RKO (cell line): ENCODE measurements at places on chromosomes 5 and 9.

GRCh38 chr9:133492061-133493021, 13.4 kb upstream of the SLC2A6 start:
- no peak for DNase-seq

- no peak for DNase-seq
Observed at GRCh38 chr5:132484391-132484725, 6.2 kb downstream of the IRF1 start.

GRCh38 chr9:14031060-14031414, 282.9 kb downstream of the NFIB start:
- no peak for DNase-seq

DNA sequence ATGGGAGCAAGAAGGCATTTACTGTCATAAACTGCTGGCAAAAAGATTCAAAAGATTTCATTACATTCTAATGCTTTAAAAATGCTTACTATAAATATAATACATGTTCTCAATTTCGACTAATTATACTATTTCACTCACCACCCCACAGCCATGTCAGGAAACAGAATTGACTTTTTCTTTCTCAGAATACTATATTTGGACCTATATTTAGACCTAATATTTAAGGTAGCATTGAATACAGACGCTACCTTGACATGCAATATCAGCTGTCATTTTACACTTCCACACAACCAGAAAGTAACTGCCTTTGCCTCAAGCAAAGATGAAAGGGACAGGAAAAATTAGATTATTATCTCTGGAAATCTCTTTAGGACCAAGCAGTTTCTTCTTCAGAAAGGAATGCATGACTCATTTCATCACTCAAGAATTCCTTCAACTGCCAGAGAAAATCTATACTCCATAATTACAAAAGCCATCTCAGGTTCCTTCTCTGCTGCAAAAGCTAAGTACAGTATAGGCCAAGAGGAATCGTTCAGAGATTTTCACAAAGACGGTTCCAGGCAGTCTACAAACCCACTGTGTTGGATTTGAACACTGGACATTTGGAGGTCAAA, 11.8 kb upstream of the UBE2QL1 start:
- DNase-seq = no peak

DNA sequence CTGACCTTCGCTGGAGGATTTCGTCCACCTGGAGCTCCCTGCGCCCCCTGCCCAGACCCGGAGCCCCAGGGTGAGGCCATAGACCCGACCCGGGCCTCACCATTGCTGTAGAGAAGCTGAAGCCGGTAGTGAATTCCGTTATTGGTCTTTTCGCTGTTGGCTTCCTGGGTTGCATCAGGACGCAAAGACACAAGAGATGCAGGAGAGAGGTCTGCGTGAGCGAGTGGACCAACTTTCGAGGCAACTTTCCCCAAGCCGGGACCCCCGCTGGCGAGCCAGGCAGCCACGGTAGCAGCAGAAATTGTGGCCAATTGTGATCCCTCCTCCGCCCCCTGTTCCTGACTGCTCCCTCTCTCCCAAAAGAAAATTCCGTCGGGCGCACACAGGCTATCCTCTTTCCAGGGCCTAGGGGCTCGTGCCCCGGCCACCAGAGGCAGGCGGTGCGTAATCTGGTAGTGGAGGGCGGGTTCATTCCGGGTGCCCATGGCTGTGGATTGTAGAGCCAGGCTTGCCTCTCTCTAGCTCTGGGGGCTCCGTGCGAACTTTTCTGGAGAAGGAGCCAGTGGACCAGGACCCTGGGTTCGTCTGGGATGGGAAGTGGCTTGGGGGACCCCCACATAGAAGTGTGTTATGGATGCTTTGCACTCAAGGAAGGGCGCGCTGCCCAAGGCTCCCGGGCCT, 3.3 kb downstream of the EBF1 start:
- DNase-seq = no peak

DNA sequence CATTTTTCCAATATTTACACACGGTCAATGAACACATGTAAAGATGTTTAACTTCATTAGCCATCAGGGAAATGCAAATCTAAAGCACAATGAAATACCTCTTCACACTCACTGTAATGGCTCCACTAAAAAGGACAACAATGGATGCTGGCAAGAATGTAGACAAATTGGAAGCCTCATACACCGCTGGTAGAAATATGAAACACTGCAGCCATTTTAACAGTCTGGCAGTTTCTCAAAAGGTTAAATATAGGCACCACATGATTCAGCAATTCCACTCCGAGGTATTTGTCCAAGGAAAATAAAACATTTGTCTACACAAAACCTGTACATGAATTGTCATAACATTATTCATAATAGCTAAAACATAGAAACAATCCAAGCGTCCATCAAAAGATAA, 20.0 kb downstream of the RNF145 start:
- DNase-seq = no peak

DNA sequence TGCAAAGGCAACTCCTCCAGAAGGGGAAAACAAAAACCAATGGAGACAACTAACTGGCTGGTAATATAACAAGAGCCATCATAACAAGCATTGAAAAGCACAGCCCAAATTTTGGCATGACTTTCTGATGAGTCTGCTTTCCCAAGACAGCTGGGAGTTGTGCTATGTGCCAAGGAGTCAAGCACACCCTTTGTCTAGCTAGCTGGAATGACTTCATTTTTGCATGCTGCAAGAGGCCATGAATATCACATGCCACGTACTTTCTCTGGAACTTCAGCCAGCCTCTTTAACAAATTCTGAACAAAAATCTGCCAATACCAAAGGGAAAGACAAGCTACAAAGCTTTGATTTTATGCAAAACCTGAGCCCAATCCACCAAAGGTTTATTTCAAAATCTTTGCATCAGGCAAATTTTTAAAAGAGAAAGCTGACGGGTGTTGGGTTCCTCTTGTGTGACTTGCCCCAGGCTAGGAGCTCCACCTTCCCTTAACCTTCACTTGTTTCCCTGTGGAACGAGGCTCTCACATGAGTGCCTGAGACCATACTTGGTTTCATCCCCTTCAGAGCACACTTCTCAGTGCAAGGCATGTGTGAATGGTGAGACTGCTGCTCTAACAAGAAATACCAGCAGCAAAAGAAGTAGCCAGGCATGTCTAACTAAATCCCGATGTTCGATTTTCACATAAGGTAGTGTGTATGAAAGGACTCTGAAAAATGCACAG, 47.3 kb downstream of the S1PR3 start:
- peak; percentile 16 for DNase-seq

DNA sequence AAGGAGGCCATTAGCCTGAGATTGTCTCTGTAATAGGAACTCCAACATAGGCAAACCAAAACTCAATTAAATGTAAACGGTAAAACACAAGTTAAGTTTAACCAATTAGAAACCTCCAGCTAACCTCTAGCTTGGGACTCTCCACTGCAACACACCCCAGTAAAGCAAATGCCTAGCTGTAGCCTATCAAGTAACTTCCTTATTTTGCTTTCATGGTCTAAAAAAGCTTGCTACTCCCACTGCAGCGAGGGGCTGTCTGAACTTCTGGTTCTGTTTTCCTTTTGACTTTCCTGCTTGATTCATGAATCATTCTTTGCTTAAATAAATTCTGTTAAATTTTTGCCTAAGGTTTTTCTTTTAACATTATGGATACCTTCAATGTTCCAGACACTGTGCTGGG, 24.4 kb upstream of the C5orf46 start:
- no peak for DNase-seq

DNA sequence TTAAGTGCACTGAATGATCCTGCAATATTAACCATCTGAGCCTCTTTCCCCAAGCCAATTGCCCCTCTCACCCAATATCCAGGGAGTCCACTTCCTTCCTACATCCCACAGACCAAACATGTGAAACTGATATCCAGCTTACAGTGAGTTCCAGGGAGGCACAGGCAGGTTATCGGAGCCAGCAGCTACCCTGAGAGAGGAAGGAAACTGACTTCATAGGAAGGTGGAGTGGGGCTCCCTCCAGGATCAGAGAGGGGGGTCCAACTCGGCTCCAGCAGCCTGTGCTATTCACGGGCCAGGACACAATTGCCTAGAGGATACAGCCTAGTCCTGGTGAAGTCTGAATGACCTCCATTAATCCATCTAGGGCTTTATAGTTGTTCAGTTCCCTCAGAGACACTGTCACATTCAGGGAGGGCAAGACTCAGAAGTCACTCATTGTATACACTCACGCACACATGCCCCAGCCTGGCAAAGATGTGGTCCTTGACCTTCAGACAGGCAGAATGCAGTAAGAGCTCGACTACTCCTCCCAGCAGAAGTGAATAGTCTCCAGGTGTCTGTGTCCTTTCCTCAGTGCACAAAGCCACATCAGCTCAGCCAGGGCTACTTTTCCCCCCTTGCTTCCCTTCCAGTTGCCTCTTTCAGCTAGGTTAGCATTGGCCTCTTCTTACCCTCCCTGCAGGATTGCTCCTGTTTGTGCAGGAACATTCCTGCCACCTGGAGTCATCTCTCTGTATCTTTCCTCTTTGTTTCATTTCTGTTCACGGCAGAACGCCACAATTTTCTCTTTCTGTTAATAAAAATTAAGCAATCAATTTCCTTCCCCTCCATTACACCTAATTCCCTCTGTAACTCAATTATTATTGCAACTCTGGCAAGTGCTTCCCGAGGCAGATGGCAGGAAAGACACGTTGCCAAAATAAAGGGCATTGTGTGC, 501.7 kb downstream of the ARHGEF28 start:
- DNase-seq = no peak

GRCh38 chr5:137372016-137372772, 126.9 kb downstream of the SPOCK1 start:
- no peak for DNase-seq

GRCh38 chr9:37157726-37158377, 37.5 kb downstream of the ZCCHC7 start:
- no peak for DNase-seq

GRCh38 chr5:56517011-56517416, 283.9 kb upstream of the ANKRD55 start:
- DNase-seq = no peak

GRCh38 chr5:150540615-150541396, 32.9 kb downstream of the NDST1 start:
- DNase-seq = no peak

- DNase-seq = no peak
Observed at GRCh38 chr9:113858282-113858681, 17.8 kb upstream of the ZNF618 start.

- no peak for DNase-seq
Observed at GRCh38 chr5:93911609-93912008, 170.2 kb upstream of the POU5F2 start.

DNA sequence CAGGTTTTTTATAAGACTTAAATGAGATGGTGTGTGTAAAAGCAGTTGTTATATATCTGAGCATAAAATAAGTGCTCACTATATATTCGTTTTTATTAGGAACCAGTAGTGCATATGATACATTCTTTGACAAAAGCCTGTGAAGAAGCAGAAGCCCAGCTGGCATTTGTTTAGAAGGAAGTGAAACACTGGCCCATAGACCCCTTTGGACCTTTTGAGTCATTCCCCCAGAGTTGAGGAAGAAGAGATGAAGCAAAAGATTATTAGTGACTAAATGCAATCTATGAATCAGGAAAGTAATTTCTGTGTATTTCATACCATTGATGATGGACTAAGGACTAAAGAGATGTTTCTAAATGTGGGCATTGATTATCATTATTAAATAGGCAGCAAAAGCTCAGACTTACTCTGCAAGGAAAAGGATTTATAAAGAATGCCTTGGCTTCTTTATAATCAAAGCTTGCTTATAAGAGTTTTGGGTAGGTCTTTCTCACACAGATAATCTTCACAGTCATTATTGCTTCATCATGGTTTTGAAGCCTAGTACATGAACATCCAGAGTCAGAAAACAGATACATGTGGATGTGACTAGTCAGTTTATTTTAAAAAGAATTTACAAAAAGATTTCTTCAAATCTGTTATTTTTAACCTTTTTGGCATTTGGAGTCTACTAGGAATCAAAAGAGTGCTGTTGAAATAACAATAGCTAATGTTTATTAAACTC, 16.9 kb upstream of the FER start:
- DNase-seq = no peak

DNA sequence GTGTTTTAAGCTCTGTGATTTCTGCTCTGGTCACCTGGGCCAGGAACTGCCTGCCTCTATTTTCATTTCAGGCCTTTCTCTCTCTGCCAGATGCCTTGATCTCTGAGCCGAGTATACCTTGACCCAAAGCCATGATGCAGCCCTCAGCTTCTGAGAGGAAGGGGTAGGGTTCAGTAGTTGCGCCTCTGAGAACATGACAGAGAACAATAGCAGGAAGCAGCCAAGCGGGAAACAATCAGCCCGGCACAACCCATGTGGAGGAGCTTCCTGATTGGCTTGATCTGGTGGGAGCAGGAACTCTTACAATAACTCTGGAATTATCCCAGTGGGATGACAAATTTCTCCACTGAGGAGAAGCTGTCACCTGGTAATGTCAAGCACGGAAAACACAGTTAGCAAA, 127.4 kb downstream of the PALM2AKAP2 start:
- DNase-seq = no peak

- DNase-seq = peak; percentile 33
Observed at GRCh38 chr9:83219154-83219923, 156.4 kb upstream of the RASEF start.

GRCh38 chr9:35414889-35415288, 75.0 kb upstream of the RUSC2 start:
- DNase-seq = no peak

GRCh38 chr5:159147976-159148375, 48.3 kb upstream of the EBF1 start:
- DNase-seq = no peak

DNA sequence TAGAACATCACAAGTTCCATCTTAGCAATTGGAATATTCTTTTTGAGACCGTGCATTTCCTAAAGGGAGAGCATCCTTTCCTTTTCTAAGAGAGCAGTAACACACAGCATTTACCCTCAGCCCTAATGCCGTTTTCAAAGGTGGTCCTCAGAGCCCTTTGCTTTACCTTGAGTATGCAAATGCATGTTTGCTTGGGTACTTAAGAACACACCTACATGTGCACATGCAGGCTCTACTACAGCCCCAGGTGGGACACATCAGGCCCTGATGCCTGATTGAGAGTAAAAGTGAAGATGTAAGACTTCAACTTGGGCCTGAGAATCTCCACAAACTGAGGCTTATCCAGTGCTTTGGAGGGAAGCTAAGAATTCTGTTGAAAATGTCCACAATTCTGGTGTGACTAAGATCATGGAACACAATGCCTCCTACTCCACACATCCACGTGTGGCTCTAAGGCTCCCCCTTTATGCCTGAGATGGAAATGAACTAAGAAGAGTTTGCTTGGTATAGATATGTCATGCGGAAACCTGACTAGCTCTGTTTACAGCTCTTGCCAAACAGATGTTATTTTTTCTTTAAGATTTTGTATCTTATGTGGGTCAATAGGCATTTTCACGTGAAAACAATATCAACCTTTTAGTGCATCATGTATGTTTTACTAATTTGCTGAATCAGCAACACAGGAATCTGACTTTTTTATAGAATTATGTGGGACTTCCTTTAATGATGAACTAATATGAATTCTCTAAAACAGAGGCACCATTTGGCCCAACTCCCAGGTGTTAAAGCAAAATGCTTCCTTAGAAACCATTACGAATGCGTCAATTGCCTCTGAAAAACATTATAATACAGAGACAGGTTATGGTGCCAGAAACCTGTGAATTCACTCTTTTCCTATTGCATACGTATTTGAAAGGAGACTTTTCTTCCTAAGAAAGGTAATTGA, 48.9 kb upstream of the SLC2A8 start:
- peak; percentile 78 for DNase-seq

GRCh38 chr9:130157079-130157478, 15.1 kb upstream of the NCS1 start:
- DNase-seq = no peak
